ENCODE measurements at places on chromosomes 1 and 21.
A peak's percentile ranks its signal among the peaks of the same experiment; 100 is the strongest.

DNA sequence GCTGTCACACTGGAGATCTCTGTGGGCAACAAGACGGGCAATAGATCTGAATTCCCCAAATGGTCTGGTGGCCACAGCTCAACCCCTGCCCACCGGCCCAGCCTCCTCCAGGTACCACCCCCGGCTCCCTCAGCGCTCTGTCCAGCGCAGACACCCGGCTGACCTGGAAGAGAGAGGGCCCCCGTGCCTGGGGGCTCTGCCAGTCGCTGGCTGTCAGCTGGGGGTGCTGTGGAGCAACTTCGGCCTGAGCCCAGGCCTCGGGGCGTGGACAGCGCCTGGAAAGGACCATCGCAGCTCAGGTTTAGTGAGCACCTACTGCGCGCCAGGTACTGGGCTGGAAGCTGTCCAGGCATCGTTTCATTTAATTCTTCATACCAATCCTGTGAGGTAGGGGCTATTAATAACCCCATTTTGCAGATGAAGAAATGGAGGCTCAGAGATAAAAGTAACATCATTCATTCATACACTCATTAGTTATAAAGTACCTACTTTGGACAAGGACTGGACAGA is 51.0 kb downstream of the AHDC1 start:
- DNase-seq: no peak

- DNase-seq: no peak
Measured at GRCh38 chr1:24715658-24716057, 29.6 kb upstream of the CLIC4 start.

DNA sequence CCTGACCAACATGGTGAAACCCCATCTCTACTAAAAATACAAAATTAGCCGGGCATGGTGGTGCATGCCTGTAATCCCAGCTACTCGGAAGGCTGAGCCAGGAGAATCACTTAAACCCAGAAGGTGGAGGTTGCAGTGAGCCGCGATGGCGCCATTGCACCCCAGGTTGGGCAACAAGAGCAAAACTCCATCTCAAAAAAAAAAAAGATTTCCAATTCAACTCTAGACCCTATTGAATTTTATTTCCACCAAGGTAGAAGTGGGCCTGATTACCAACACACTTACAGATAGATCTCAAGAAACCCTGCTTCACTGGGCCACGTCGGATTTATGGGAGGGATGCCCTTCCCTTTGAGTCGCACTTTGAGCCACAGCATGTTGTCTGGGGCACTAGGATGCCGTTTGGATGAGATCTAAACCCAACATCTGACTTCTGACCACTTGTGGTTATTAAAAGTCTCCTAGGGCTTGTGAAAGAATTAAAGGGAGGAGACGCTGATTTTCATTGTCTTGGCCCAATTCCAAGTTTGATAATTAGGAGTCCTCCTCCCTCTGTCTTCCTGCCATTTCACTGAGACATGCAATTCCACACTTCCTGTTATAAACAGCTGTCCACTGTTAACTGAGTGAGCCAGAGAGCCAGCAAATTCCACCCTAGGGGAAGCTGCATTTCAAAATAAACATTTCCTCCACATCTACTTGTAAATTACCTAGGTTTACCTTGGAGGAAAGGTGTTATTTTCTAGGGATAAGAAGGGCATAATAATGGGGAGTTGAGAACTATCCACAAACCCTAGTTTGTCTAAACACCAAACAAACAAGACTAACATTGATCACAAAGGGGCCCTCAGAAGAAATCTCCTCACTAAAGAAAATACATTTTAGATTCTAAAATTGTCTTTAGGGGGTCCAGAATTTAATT is 5.2 kb upstream of the RERE start:
- peak; percentile 95 for DNase-seq

- DNase-seq: peak; percentile 6
Measured at GRCh38 chr21:20527731-20528460, 470.3 kb upstream of the NCAM2 start.

DNA sequence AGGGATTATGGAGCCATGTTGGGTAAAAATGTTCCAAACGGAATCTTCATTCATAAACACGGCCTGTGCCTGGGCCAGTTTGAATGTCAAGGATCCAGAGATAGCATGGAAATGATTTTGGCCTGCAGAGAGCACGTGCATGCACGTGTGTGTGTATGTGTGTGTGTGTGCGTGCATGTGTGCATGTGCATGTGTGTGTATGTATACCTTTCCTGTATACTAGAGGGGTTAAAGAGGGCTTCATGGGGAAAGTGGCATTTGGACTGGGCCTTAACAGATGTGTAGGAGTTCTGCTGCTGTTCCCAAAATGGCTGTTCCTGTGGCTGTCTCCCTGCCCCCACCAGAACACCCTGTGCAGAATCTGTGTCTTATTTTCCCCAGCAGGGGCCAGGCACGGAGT is 21.7 kb downstream of the TTC39A start:
- DNase-seq: no peak

- no peak for DNase-seq
Measured at GRCh38 chr1:58284225-58284510, 262.4 kb downstream of the OMA1 start.

GRCh38 chr1:112342558-112342957 is 53.5 kb upstream of the CTTNBP2NL start:
- DNase-seq: no peak

- DNase-seq: no peak
Measured at GRCh38 chr1:63368131-63368530, 704 bp downstream of the ALG6 start.

- peak; percentile 87 for DNase-seq
Measured at GRCh38 chr1:23369335-23370013, at the start of gene ZNF436. Gene ZNF436, minus strand, starts transcription at chr1:23369836. Its CDS starts 1,831 bp downstream, at chr1:23368005.

GRCh38 chr1:64645735-64646134 is 99.1 kb upstream of the RAVER2 start:
- DNase-seq: no peak

DNA sequence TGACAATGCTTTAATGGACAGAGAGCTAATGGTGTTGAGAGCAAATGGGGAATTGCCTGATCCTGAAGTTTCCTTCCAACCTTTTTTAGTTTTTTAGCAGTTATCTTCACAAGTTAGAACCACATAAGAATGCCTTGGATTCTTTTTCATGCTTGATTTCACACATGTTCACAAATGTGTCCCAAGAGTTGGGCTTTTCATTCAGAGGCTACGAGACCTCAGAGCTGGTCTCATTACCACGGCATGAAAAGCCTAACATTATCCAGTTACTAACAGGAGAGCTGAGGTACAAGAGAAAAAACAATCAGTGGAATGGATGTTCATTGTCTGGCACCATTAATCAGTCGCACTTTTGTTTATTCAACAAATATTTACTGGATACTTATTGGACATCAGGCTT is 340.6 kb downstream of the ZNF326 start:
- no peak for DNase-seq

DNA sequence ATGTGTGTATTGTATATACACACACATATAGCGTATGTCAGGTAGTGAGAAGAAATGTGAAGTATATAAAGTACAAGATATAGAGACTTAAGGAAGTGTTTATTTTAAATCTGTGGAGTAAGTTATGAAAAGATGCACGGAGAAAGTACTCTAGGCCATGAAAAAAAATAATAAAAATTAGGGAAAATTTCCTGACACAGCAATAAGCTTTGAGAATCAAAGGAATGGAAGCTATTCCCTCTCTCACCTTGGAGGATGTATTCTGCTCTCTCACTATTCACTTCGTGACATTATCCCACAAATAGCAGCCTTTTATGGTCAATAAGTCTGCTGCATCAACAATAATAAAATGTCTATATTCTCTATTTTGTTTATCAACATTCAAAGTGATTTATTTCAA is 700.4 kb upstream of the RGS18 start:
- DNase-seq: no peak

DNA sequence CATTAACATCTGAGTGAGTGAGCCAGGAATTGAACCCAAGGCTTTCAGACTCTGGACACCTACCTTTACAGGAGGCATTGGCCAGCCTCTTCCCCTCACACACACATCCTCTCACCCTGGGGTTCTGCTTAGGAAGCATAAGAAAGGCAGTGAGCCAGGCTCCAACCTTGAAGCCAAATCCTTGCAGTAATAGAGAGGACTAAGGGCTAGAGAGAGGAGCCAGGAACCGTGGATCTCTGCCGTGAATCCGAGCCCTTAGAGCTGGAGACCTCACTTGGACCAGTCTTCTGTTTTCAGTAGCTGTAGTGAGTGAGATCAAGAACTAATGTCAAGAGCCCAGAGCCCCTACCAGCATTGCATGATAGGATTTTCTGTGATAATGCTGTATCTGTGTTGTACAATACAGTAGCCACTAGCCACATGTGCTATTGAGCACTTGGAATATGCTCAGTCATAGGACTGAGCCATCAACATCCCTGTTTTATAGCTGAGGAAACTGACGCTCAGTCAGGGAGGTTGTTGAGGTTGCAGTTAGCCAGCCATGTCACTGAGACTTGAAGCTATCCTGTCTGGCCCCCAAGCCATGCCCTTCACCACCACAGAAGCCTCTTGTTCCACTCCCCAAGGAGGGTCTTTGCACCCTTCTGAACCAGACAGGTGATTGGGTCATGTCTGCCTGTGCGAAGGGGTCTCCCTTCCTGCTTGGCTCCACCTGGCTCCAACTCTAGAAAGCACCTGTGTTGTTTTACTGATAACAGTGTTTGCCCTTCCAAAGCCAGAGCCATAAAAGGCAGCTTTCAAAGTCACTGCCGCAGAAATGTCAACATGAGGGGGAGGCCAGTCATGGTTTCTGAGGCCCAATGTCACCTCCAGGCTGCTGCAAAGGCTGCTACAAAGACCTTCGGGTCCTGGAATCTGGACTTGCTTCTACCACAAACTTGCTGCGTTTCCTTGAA is 101.1 kb upstream of the JUN start:
- DNase-seq: peak; percentile 82

DNA sequence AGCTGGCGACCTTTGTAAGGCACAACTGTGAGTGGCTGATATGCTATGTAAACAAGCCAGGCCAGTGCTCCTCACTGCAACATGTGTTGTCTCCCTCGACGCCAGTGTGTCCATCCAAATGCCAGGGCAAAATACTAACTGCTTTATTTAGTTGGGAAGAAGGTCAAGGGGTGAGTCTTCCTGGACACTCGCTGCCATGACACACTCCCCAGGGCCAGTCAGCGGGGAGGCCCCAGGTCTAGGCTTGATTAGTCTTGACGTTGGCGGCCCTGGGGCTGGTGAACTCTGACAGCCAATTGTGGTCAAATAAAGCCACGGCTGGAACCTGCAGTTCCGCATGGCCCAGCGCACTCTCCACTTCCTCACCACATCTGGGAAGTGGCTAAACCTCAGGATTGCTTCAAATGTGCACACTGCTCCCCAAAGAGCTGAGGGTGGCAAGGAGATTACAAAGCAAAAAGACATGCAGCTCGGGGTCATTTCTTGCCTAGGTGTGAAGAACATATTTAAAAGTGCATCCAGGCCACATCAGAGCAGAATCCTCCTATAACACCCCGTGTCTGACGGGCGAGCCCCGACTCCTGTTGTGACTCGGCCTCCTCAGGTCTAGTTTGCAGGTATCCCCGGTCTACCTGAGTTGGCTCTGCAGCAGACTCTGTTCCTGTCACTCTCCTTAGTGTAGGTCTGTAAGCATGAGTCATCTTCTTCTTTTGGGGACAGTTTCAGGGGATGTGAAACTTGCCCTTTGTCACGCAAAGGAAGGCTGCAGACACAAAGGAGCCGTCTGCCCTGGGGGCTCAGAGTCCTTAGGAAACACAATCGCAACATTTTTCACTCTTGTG is 183.5 kb downstream of the RUNX1 start:
- DNase-seq: no peak

DNA sequence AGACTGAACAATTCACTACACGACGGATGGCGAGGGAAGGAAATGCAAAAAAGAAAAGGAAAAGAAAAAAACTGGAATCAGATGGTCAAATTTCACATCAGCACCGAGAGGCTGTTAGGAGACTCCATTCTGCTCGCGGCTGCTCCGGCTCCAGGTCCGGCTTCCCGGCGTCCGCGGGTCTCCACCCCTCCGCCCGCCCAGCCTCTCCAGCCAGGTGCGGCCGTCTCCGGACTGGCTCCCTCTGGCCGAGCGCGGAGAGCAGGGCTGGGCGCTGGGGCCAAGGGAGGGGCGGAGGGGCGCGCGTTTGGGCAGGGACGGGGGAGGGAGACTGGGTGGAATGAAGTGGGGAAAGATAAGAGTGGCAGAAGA is 332 bp downstream of the KCNJ6 start:
- DNase-seq: no peak

GRCh38 chr1:203521074-203521794 is 27.3 kb downstream of the OPTC start:
- DNase-seq: peak; percentile 38

DNA sequence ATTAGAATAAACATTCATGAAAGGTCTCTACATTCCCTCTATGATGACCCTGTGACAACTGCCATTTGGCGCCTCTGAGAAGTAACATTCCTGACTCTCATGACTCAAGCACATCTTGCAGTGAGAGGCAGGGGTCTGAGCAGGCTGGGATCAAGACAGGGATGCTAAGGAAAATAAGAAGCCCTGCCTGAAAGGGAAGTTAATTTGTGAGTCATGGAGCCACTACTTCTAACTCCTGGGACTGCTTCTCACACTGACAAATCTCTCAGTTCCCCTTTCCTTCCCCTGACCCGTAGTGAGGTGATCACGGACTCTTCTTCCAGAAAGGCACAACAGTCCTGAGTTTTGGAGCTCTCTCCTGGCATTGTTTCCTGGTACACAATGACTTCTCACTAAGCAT is 231.9 kb downstream of the TNR start:
- no peak for DNase-seq

GRCh38 chr1:174815474-174815908 is 184.3 kb upstream of the CACYBP start:
- DNase-seq: no peak

GRCh38 chr1:28631713-28632112 is 11.2 kb downstream of the TAF12 start:
- no peak for DNase-seq

- no peak for DNase-seq
Measured at GRCh38 chr1:189513091-189513490, 964.6 kb downstream of the BRINP3 start.

- peak; percentile 97 for DNase-seq
Measured at GRCh38 chr1:200669314-200670241, at the start of gene DDX59. Gene DDX59, minus strand, starts transcription at chr1:200669907. Its CDS starts 3,167 bp downstream, at chr1:200666740.

DNA sequence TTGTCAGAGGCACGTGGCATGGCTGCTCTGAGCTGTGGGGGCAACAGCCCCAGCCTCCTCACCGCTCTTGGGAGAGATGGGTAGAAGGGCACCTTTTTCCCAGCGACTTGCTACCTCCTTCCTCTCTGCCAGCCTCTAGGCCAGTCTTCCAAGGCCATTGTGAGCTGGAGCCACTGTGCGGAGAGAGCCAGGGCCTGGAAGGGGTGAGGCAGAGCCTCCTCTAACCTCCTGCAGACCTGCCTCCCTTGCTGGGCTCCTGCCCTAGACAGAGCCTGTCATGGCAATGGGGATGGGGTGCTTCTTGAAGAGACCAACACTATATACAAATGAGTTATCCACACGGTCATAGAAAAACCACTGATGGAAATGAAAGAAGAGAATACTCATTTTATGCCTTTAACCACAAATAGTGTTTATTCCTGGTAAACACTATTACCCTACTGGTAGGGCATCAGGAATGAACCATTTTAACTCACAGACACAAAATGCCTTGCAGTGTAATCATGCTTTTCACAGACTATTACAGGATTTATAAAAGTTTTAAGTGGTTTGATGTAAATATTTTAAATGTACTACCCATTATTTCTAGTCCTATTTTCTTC is 5.0 kb upstream of the IGFN1 start:
- no peak for DNase-seq

All from NCI-H2081 (cell line).